Fibroblast of skin of back (primary cell): ENCODE measurements at places on chromosomes 5 and 9.
A peak's percentile ranks its signal among the peaks of the same experiment; 100 is the strongest.

DNA sequence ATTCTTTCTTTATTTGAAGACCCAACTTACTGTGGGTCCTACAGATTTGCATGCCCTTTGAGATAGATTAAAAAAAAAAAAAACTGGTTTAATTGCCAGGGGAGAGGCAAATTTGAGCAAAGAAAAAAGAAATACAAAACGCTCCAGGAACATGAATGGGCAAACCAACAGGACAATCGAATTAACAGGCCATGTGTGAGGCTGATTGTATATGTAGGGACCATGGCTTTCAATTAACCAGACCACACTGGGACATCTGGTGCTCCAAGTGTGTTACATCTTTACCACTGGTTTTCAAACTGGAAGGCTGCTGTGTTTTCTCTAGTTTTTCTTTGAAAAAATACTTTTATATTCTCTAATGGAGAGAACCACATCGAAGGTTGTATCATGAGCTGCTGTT lies 612.1 kb upstream of the SEMA6A start:
- no peak for DNase-seq

- no peak for DNase-seq
Observed at GRCh38 chr5:171711571-171711970, 74.0 kb upstream of the SMIM23 start.

DNA sequence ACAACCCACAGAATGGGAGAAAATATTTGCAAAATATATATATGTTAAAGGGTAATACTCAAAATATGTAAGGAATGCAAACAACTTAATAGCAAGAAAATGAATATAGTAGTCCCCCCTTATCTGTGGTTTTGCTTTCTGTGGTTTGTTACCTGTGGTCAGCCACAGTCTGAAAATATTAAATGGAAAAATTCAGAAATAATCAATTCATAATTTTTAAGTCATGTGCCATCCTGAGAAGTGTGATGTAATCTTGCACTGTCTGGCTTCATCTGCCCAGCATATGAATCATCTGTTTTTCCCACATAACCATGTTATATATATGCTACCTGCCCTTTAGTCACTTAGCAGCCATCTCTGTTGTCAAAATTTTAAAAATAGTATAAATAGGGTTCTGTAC lies 11.7 kb downstream of the CER1 start:
- peak; percentile 75 for DNase-seq

- no peak for DNase-seq
Observed at GRCh38 chr5:149170299-149170698, 29.0 kb downstream of the ABLIM3 start.

- no peak for DNase-seq
Observed at GRCh38 chr5:141623611-141624010, 4.8 kb upstream of the DIAPH1 start.

- no peak for DNase-seq
Observed at GRCh38 chr9:107389617-107390071, 99.9 kb downstream of the KLF4 start.

DNA sequence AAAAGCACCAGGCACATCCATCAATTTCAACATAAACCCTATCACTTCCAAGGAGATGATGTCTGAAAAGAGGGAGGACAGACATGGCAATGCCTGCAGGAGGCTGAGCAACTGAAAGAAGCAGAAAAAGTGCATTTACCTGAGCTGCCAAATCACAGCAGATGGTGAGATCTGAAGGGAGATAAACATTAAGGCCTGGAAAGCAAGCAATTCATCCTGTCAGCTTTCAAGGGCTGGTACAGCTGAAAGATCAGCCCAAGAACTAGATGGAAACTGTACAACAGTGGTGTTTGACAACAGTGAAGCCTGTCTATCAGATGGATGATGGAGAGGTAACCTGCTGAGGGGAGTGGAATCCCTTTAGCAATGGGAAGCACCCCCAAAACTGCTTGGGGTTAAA lies 433.2 kb upstream of the ZNF608 start:
- no peak for DNase-seq

DNA sequence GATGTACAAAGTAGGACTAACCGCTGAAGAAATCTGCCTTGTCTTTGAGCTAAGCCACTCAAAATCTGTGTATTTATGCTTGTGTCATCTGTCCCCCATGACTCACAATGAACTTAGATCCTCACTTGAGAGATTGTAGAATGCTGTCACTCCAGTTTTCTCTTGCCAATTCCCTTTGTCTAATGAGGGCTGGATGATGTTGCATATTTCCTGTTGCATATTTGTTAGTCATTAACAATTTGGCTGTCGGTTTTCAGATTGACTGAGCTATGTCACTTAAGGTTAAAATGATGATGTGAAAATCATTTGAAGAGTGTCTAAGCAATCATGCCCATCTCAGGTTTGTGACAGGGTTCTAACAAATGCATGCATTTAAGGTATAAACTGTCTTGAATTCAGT lies 481.7 kb downstream of the CDH10 start:
- peak; percentile 16 for DNase-seq

GRCh38 chr5:2752059-2752820 lies 763 bp upstream of the IRX2 start:
- DNase-seq: peak; percentile 69

GRCh38 chr9:81564632-81565031 lies 124.7 kb downstream of the TLE1 start:
- DNase-seq: no peak

GRCh38 chr9:107778661-107779060 lies 289.1 kb upstream of the KLF4 start:
- DNase-seq: no peak

GRCh38 chr5:1505506-1506241 lies 18.1 kb downstream of the LPCAT1 start:
- no peak for DNase-seq

GRCh38 chr9:77534376-77535057 lies 113.6 kb downstream of the GNA14 start:
- no peak for DNase-seq

- DNase-seq: no peak
Observed at GRCh38 chr9:89363921-89364665, 45.8 kb downstream of the SECISBP2 start.

GRCh38 chr5:39062530-39062929 lies 11.7 kb downstream of the RICTOR start:
- no peak for DNase-seq

DNA sequence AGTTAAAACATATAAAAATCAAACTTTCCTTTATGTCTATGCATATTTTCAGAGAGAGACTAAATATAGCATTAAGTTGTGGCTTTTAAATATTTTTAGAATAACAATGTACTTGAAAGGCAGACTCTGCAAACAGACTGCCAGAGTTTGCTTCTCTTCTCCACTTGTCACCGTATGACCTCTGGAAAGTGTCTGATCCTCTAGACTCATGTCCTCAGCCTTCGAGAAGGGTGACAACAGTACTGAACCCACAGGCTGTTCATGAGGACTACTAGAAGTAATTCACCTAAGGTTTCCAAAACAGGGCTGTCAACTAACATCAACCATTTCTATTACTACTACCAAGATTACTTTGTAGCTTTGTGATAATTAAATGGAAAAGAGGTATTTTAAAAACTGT lies 167.7 kb upstream of the TBCA start:
- DNase-seq: no peak

DNA sequence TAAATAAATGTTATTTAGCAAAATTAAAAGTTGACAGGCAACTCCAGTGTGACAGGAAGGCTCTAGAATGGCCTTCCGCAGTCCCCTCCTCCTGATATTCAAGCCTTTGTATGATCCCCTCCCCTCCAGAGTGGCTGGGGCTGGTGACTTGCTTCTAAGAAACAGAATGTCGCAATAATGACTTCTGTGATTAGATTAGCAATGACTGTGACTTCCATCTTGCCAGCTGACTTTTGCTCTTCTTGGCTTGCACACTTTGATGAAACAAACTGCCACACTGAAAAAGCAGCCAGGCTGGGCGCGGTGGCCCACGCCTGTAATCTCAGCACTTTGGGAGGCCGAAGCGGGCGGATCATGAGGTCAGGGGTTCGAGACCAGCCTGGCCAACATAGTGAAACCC lies 106.5 kb upstream of the LARP1 start:
- DNase-seq: no peak

DNA sequence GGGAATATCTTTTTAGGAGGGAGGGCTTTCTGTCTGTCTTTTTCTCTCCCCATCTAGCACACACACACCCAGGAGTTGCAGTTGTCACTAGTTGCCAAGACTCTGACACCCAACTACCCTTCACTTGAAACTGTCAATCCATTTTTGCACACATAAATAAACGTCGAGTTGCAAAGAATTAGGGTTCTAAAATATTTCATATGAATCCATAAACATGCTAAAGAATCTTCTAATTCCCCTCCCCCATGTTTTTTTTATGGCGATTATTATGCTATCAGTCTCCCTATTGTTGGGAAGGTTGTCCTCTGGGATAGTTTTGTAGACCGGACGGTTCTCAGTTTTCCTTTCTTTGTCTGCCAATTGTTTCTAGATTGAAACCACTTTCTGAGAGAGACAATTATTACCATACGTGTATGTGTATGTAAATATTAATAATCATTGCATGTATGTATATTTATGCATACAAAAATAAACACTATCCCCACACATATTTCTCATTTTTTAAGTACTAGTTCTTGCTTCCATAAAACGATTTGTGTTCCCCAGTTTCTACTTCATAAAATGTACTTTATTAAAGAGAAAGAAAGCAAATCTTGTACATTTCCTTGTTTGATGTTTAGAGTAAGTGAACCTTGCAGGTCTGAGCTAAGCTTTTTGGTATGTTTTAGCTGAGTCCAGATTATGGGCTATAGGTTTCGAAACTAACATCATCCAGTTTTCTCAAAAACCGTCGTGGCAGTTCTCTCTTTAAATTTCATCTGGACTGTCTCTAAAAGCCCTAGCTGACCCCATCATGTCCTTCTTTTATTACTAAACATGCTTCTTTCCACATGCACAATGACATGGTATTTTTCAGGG lies 165.0 kb upstream of the MPDZ start:
- DNase-seq: no peak

DNA sequence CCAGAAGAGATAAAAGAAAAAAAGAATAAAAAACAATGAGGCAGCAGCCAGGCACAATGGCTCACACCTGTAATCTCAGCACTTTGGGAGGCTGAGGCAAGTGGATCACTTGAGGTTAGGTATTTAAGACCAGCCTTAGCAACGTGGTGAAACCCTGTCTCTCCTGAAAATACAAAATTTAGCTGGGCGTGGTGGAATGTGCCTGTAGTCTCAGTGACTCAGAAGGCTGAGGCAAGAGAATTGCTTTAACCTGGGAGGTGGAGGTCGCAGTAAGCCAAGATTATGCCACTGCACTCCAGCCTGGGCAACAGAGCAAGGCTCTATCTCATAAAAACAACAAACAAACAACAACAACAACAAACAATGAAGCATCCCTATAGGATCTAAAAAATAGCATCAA lies 121.5 kb downstream of the HMHB1 start:
- DNase-seq: no peak

GRCh38 chr5:10989577-10990263 lies 228.7 kb upstream of the DAP start:
- DNase-seq: no peak

- DNase-seq: no peak
Observed at GRCh38 chr9:134390947-134391318, 64.7 kb downstream of the RXRA start.

- no peak for DNase-seq
Observed at GRCh38 chr9:136086951-136087740, 7.9 kb downstream of the NACC2 start.

- DNase-seq: peak; percentile 60
Observed at GRCh38 chr5:115415143-115415491, 118.7 kb upstream of the CCDC112 start.

GRCh38 chr9:23850242-23850689 lies 24.2 kb upstream of the ELAVL2 start:
- no peak for DNase-seq

DNA sequence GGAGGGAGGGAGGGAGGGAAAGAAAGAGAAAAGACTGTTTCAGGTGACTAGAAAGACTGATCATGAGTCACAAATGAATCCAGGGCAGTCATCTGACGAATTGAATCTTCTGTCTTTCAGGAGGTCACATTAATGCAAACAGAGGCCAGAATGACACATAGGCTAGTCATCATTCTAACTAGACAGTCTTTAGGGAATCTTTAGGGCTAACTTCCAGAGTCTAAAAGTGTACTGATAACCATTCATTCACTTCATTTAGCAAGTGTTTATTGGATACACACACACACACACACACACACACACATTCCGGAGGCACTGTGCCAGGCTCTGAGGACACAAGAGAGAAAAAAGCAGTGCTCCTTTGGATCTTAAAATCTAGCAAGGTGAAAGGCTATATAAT lies 156.7 kb downstream of the EBF1 start:
- DNase-seq: peak; percentile 98

GRCh38 chr5:74632947-74633356 lies 7.6 kb downstream of the ENC1 start:
- DNase-seq: peak; percentile 64

- DNase-seq: peak; percentile 30
Observed at GRCh38 chr9:96186591-96187011, 115.4 kb downstream of the HSD17B3 start.

DNA sequence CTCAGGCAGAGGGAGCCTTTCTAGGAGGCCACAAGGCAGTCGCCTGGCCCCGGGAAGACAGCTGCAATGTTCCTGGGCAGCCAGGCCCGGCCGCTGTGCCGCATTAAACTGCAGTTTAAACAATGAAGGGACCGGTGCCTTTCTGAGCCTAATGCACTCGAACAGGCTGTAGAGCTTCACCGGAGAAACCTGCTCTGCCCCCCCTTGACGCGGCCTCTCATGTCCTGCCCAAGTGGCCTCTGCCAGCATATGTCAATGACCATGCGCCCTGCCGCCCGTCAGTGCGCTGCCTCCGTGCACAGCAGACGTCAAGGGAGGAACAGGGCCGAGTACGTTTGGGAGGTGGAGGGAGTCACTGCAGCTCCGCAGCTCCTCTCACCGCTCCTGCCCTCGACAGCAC lies 38.4 kb upstream of the BARHL1 start:
- no peak for DNase-seq

- peak; percentile 19 for DNase-seq
Observed at GRCh38 chr9:95516221-95516733, 494 bp downstream of the PTCH1 start.

DNA sequence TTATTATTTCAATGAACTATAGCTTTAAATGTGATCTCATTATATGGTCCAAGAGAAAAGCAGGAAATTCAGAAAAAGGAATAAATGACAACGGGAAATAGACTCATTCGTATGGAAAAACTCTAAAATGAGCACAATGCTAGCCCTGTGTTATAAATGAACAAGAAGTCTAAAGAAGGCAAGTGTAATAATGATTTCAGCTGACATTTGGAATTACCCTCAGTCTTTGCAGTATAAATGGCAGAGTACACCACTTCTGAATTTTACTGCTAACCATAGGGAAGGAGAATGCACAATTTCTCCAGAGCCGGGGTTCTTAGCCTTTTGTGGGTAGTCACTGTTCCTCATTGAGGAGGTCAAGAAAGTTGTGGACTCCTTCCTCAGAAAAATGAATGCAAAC lies 93.1 kb downstream of the ANKRD55 start:
- no peak for DNase-seq

- DNase-seq: no peak
Observed at GRCh38 chr5:160547872-160548271, 126.2 kb downstream of the PTTG1 start.

DNA sequence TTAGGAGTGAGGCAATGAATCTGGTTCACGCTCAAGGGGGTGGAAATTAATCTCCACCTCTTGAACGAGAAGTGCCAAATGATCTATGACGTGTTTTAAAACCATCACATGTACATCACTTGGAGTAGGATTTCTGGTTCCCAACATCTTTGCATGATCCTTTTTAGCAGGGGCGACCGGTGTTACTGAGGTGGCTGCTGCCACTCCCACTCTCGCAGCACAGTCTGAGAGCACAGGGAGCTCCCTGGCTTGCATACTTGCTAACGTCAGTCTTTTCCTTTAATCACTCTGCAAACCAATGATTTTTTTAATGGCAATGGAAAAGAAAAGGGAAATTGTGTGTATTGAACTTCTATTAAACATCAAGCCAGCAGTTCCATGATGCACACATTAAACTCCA lies 624.4 kb downstream of the IRX1 start:
- no peak for DNase-seq
